RKO (cell line): ENCODE measurements at places on chromosomes 5 and 9.

- DNase-seq, result no peak
Measured at GRCh38 chr5:79023348-79023747, 38.2 kb upstream of the ARSB start.

GRCh38 chr9:89874351-89875321 is 269.8 kb downstream of the GADD45G start:
- no peak for DNase-seq

DNA sequence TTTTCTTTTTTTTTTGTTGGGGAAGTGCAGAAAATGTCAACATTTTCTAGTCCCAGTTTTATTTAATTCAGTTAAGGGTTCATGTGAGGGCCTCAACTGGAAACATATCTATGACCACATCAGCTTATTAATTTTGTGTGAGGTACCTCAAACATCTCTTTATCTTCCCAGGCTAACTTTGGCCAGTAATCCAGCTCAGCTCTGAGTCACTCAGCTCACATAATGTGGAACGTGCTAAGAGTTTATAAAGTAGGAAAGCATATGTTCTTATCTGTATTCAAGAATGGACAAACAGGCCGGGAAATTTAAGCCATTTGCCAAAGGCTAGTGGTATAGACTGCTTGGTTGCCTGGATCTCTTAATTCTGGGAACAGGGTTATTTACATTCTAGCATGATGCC is 118.4 kb downstream of the INSYN2B start:
- DNase-seq, result no peak

DNA sequence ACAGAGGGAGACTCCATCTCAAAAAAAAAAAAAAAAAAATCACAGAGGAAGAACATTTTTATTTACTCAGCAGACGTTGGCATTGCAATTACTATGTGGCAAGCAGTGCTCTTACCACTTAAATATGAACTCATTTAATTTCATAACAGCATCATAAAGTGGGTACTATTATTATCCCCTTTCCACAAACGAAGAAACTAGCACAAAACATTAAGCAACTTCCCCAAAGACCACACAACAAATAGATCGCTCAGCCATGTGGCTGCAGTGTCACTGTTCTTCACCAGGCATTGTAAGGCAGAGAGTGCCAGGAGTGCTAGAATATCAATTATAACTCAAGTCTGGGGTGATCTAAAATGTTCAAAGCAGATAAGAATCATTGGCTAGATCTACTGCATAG is 69.8 kb upstream of the PLPP6 start:
- DNase-seq, result no peak

- DNase-seq, result no peak
Measured at GRCh38 chr5:74995926-74996325, 56.4 kb downstream of the GCNT4 start.

GRCh38 chr5:101260857-101261256 is 357.8 kb upstream of the ST8SIA4 start:
- DNase-seq, result no peak

- no peak for DNase-seq
Measured at GRCh38 chr5:94391996-94392395, 226.4 kb downstream of the KIAA0825 start.

DNA sequence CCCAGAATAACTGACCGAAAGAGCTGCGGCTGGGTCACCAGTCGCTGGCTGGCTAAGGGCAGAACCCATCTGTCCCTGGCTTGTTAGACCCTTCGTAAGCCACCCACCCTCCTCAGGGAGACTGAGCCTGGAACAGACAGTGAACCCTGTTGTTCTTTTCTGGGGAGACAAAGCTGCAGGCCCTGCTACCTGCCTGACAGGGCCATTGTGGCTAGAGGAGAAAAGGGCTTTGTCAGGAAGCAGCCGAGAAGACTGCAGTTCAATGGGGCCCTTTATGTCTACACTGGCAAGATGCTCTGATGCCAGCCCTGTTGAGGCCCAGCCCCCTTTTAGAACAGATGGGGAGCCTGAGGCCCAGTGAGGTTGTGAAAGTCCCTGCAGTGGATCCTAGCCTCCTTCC is 3.7 kb upstream of the NIPAL4 start:
- DNase-seq, result no peak

DNA sequence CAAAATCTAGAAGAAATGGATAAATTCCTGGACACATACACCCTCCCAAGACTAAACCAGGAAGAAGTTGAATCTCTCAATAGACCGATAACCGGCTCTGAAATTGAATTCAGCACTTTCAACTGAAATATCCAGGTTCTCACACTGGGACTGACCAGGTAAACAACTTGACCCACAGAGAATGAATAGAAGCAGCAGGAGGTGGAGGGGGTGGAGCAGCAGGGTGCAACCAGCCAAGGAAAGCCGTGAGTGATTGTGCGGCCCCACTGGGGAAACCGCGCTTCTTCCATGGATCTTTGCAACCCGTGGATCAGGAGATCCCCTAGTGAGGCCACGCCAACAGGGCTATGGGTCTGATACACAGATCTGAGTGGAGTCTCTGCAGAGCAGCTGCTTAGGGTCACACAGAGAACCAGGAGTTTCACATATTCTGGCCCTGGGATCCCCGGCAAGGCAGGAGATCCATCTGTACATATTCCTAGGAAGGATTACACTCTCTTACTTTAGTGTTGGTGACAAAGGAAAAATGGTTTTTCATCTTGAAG is 181.5 kb downstream of the SLCO4C1 start:
- no peak for DNase-seq

DNA sequence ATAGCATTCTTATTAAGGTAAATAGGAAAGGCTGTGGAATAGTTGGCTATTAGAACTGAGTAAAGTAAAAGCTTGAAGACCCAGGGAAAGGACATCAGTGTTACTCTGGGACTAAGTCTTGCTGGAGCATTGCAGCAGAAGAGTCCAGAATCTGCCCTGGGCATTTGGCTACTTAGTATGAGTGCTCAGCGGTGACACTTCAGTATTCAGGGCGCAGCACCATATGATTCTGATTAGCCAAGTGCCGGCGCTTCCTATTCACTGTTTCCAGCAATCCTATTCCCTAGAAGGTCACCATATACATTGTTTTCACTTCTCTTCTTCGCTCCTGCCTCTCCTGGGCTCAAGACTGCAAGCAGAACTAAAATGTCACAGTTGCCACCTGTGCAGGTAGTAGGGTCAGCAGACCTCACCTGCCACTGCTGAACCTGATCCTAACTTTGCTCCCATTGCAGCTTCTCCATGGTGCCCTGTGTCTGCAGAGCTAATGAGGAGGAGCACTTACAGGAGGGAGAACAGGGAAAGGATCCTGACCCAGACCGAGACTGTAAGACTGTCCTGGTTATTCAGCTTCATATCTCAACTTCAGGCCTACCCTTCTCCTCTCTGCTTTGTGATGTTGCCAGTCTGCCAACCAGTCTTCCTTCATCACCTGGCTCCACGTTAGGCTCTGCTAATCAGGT is 313.6 kb upstream of the PIK3R1 start:
- no peak for DNase-seq

- DNase-seq, result peak; percentile 38
Measured at GRCh38 chr9:99143655-99144054, 38.7 kb downstream of the TGFBR1 start.

GRCh38 chr5:71475788-71476384 is 20.4 kb downstream of the BDP1 start:
- DNase-seq, result peak; percentile 59

DNA sequence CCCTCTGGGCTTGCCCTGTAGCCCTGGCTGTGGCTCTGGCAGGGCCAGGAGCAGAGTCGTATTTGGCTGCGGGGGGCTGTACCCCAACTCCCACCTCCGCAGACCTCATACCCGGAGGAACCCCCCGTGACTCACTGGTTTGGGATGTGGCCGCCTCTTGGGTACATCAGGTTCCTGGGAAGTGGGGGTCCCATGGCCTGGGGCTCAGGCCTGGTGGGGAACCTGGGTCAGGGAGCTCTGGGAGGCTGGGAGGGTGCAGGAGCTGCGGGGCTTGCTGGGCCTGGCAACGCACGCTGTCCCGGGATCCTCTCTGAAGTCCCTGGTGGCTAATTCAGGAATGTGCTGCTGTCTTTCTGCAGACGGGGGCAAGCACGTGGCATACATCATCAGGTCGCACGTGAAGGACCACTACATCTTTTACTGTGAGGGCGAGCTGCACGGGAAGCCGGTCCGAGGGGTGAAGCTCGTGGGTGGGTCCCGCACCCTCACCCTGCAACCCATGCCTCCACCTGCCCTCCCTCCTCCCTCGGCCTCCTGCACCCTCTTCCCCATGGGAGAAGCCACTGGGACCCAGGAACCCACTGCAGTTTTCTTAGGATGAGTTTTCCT is 2.4 kb downstream of the LCN1 start:
- no peak for DNase-seq

GRCh38 chr9:18543406-18544192 is 69.6 kb downstream of the ADAMTSL1 start:
- DNase-seq, result no peak

GRCh38 chr5:36393656-36394428 is 92.1 kb upstream of the RANBP3L start:
- DNase-seq, result peak; percentile 8

GRCh38 chr9:134514503-134514902 is 127.1 kb upstream of the COL5A1 start:
- DNase-seq, result no peak

GRCh38 chr5:159319832-159320231 is 10.5 kb downstream of the IL12B start:
- no peak for DNase-seq

DNA sequence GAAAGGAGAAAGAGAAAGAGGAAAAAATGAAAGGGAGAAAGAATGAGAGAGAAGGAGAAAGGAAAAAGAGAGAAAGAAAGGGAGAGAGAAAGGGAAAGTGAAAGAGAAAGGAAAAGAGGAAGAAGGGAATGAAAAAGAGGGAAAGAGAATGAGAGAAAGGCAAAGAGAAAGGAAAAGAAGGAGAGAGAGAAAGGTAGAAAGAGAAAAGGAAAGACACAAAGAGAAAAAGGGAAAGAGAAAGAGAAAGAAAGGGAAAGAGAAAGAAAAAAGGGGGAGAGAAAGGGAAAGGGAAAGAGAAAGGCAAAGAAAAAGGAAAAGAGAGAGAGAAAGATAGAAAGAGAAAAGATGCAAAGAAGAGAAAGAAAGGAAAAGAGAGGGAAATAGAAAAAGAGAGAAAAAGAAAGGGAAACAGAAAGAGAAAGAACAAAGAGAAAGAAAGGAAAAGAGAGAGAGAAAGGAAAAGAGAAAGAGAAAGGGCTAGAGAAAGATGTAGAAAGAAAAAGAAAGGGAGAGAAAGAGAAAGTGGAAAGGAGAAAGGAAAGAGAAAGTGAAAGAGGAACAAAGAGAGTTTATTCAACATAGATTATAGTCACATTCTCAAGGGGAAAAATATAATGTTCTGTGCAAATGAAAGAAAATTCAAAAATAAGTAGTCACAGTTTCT is 165.2 kb downstream of the TMEM38B start:
- DNase-seq, result no peak

GRCh38 chr9:111836311-111836710 is 41.6 kb upstream of the SHOC1 start:
- no peak for DNase-seq

DNA sequence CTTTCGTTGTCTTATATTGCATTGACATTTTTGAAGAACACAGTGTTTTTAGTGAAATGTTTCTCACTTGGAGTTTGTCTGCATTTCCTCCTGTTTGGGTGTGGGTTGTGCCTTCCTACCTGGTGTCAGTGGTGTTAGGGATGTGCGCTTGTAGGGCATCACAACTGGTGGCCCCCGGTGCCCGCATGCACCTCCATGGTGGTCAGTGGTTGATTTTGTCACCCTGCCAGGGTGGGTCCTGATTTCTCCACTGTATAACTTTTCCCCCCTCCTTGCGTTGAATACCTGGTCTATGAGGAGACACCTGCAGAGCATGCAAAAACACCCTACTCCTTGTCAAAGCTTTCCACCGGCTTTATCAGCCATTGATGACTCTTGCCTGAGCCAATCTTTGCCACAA is 132.9 kb downstream of the BARX1 start:
- DNase-seq, result no peak

DNA sequence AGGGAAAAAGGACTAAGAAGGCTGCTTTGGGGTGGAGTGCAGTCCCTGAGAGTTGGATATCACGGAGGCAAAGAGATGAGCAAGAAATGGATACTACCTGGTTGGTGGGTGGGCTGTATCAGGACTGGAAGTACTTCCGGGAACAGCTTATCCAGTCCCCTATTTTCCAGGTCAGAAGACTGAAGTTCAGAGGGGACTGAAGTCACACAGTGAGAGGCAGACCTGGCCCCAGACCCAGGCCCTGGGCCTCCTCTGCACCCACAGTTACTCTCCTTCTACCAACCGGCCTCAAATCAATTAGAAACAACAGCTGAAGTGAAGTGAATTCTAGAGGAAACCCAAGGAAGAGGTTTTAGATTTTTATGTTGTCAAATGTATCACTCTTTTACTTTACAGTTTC is 93.6 kb upstream of the ALDH1B1 start:
- no peak for DNase-seq

GRCh38 chr5:9411142-9411541 is 134.7 kb downstream of the SEMA5A start:
- DNase-seq, result no peak

DNA sequence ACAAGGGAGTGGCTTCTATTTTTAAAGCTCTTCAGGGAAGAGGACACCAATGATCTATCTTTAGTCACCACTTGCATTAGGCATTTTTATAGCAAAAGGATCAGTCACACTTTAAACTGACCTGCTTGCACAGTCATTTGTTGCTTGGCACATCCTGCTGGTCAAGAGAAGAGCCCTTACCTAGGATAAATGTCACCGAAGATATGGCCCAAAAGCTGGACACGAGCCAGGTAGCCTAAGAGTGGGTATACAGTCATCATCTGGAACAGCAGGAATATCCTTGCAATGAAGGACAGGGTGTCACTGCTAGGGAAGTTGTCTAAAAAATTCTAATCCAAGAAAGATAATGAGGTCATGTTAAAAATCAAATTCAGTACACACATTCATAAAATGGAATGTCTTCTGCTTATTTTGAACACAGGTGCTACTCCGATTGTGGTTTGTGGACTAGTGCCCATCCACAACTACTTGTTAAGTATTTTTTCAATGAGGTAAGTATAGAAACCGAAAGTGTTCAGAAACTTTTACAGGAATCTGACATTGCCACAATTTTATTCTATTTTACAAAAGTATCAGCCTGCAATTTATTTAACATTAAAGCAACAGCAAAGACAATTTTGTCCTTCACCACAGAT is 78.4 kb downstream of the SLC38A9 start:
- peak; percentile 12 for DNase-seq

DNA sequence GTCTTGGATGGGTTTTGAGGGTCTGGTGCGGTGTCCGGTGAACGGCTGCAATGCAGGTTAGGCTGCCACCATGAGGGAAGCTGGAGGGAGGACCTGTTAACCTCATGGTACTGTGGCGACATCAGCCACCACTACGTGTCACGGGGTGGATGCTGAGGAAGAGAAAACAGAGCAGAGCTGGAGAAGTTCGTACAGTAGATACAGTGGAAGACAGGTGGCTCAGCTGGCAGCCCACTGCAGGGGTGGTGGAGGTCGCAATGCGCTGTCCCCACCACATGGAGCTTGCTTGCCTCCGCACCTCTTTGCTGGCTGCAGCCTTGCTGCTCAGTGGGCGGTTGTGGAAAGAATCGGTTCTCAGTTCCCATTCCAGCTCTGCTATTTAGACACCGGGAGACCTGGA is 2.8 kb downstream of the DCANP1 start:
- DNase-seq, result no peak

- no peak for DNase-seq
Measured at GRCh38 chr5:9888501-9888901, 258.4 kb upstream of the TAS2R1 start.
